ENCODE measurements at places on chromosomes 3 and 15.

DNA sequence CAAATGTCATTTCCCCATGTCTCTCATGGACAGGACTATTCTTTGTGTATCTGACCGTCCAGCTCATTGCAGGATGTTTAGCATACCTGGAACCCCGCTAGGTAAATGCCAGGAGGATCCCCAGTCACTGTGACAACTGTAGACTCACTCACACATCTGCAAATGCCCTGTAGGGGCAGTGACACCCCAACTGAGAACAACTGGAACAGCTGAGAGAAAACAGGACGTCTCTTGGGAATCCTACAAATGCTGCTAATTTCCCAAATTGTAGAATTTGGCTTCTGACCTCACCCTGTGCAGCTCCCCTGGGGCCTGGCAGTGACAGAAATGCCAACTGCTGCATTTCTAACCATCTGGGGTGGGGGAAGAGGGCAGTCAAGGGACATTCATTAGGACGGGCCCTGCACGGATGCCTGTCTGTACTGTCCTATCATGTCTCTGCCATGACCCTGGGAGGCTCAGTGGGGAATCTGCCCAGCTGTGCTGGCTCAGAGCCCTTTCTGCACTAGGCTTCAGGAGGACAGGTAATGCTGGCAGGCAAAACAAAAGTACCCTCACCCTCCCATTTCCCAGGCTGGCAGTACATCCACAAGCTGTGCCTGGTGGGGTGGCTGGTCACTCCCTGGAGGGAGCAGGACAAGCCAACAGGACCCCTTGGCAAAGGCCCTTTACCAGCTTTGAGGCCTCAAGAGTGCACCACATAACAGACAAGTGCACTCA is 30.4 kb downstream of the RAB6B start:
- DNase-seq, result no peak

- no peak for DNase-seq
Observed at GRCh38 chr3:51245867-51246266, 139.2 kb upstream of the MANF start.

- no peak for DNase-seq
Observed at GRCh38 chr3:67016522-67017080, 18.5 kb downstream of the KBTBD8 start.

- no peak for DNase-seq
Observed at GRCh38 chr15:100036015-100036414, 302.8 kb upstream of the LYSMD4 start.

- DNase-seq, result no peak
Observed at GRCh38 chr3:179956416-179956830, 80.3 kb downstream of the PEX5L start.

GRCh38 chr3:108022256-108023150 is 68.3 kb downstream of the CD47 start:
- peak; percentile 58 for DNase-seq

- no peak for DNase-seq
Observed at GRCh38 chr3:115470254-115470653, 153.1 kb upstream of the GAP43 start.

DNA sequence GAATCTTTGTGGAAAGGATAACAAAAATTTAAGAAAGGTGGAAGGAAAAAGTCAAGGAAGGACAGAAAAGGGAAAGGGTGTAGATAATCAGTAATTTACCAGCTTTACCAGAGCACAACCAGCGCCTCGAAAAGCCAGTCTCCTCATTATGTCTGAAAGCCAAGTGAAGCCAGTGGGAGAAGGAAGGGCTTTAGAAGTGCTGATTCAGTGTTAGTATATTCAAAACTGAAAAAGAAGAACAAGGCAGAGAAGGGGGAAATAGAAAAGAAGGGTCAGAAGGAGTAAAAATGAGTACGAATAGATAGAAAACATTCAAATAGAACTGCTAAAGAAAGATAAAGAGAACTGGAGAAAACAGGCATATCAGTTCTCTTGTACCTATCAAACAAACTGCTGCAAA is 4.1 kb downstream of the PBRM1 start:
- DNase-seq, result no peak

DNA sequence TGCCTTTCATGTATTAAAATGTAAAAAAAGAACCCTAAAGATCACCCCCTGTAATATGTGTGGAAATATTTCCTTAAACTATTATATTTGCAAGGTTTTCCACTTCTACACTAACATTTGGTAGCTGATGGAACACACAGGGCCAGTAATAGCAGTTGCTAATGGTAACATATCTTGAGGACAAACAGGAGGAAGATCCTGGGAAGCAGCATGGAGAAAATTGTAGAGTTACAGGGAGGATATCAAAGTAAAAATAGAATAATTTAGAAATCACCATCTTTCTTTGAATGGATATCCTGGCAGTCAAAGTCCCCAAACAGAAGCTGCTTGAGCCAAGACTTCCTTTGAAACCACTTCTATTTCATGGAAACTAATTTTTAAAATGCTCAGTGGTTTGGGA is 29.5 kb upstream of the OSTN start:
- no peak for DNase-seq

DNA sequence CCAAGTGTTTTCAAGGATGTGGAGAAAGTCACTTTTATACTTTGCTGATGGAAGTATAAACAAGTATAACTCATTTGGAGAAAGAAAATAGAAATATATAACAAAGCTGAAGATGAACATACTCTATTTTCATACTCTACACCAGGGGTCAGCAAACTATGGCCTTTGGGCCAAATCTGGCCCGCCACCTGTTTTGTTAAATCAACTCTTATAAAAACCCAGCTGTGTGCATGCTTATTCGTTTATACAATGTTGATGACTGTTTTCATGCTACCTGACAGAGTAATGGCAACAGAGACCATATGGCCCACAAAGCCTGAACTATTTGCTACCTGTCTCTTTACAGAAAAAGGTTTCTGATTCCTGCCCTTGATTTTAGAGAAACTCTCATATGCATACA is 124.0 kb downstream of the NR1D2 start:
- DNase-seq, result no peak

DNA sequence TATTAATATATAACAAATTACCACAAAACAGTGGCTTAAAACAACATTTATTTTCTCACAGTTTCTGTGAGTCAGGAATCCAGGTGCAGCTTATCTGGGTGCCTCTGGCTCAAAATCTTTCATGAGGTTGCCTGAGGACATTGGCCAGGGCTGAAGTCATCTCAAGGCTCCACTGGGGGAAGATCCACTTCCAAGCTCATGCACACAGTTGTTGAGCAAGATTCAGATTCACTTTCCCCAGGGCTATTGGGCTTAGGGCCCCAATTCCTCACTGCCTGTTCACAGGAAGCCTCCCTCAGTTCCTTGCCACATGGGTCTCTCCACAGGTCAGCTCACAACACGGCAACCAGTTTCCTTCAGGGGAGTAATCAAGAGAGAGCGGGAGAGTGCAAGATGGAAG is 35.0 kb downstream of the RFTN1 start:
- DNase-seq, result no peak

DNA sequence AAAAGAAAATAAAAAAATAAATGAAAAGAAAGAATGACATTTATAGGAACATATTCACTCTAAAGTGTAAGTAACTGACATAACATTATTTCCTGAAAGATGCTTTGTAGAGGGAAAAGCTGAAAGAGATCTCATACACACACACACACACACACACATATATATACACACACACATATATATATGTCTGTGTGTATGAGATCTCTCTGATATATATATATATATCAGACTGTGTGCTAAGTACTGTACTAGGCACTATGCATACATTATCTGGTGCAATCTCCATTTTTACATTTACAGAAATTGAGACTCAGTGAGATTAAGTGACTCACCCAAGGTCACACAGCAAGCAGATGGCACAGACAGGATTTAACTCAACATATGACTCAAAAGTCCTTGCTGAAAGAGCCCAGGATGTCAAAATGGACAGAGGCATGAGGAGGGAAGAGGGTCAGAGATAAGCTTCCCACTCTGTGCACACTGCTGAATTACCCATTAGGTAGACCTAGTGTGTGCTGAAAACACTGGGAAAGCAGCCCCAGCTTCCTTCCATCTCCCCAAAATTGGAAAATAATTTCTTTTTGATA is 15.0 kb downstream of the BHLHE40 start:
- DNase-seq, result no peak

GRCh38 chr15:25739687-25740121 is 123.4 kb downstream of the ATP10A start:
- DNase-seq, result no peak

- no peak for DNase-seq
Observed at GRCh38 chr15:62599791-62600777, 435.0 kb upstream of the C2CD4B start.

All from Right ventricle myocardium superior (tissue), 1 donor.